Hematopoietic multipotent progenitor cell (in vitro differentiated cells): ENCODE measurements at places on chromosomes 4 and X. TPM values are rescaled to one million over a fixed set of nuclear protein-coding genes. Genes with fewer than 3 reads are reported as not detected.

- no peak for DNase-seq
Measured at GRCh38 chr4:165971933-165972332, 98.9 kb downstream of the TLL1 start.

GRCh38 chr4:81021981-81022380 is 8.5 kb upstream of the BMP3 start:
- DNase-seq, result no peak

DNA sequence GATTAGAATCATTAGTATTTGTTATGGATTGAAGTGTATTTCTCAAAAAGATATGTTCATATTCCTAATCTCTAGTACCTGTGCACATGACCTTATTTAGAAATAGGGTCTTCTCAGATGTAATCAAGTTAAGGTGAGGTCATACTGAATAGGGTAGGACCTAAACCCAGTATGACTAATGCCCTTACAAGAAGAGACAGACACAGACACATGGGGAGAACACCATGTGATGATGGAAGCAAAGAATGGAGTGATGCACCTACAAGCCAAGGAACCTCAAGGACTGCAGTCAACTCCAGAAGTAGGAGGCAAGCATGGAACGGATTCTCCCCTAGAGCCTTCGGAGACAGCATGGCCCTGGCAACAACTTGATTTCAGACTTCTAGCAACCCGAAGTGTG is 31.4 kb downstream of the OTUD4 start:
- DNase-seq, result no peak

- DNase-seq, result no peak
Measured at GRCh38 chr4:100778431-100778830, 260.6 kb upstream of the EMCN start.

DNA sequence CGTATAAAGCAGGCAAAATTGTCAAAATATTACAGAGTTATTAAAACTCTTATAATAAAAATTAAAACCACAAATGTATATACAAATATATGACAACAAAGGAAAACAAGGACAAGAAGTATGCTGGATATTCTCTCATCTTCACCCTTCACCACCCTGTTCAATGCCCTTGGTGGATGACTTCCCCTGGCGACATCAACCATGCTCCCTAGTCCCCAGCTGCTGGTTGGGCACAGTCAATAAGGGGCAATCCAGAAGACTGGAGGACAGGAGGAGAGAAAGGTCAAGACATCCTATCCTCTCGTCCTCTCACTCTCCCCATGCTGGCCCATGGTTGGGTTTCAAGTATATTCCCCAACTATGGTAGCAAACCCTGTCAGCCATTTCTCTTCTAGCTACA is 71.2 kb downstream of the CXCL13 start:
- DNase-seq, result no peak

GRCh38 chr4:142579443-142579842 is 266.7 kb downstream of the INPP4B start:
- no peak for DNase-seq

GRCh38 chr4:123398853-123399626 is 2.4 kb downstream of the SPRY1 start:
- no peak for DNase-seq

- no peak for DNase-seq
Measured at GRCh38 chrX:104427073-104427472, 138.9 kb upstream of the IL1RAPL2 start.

- DNase-seq, result no peak
Measured at GRCh38 chr4:37852376-37852775, 25.9 kb downstream of the PGM2 start.

- no peak for DNase-seq
Measured at GRCh38 chr4:124534131-124534530, 178.4 kb downstream of the ANKRD50 start.

The C4orf51 gene
- not detected for total RNA-seq

The SMIM10L2A gene
- 0.27 TPM for total RNA-seq

The NDP gene
- total RNA-seq, result not detected

The DOK7 gene
- under 0.01 TPM for total RNA-seq

The ARSJ gene
- total RNA-seq, result under 0.01 TPM
